ENCODE measurements at places on chromosomes 4 and X.
A peak's percentile ranks its signal among the peaks of the same experiment; 100 is the strongest.

GRCh38 chr4:160864253-160864652 is 1299.5 kb downstream of the FSTL5 start:
- DNase-seq, result no peak

GRCh38 chr4:71709961-71710360 is 73.9 kb downstream of the GC start:
- DNase-seq, result no peak

DNA sequence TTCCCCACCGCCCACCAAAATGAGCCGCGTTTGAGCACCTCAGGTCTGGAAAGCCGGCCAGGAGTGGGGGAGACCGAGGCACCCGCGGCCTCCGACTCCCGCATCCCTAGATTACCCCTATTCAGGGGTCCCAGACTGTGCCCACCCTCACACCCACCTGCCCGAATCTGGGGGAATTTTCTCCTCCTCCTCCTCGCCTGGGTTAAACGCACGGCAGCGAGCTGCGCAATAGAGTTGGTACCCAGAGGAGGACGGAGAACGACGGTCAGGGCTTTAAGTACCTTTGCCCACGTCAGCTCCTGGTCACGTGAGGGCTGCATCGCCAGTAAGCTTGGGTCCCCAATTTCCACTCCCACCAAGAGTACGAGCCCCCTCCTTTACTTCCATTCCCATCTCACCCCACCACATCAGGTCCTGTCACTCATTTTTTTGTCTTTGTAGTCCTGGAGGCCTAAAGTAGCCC is at the start of gene ARMCX2:
Gene ARMCX2 (minus strand): TSS at position 250 of the 463 bp plus-strand sequence. CDS start 2,262 bp downstream, outside the sequence.
- peak; percentile 66 for DNase-seq

- no peak for DNase-seq
Measured at GRCh38 chr4:94277534-94277933, 65.1 kb downstream of the HPGDS start.

- DNase-seq, result no peak
Measured at GRCh38 chr4:141891260-141892120, 255.1 kb downstream of the IL15 start.

DNA sequence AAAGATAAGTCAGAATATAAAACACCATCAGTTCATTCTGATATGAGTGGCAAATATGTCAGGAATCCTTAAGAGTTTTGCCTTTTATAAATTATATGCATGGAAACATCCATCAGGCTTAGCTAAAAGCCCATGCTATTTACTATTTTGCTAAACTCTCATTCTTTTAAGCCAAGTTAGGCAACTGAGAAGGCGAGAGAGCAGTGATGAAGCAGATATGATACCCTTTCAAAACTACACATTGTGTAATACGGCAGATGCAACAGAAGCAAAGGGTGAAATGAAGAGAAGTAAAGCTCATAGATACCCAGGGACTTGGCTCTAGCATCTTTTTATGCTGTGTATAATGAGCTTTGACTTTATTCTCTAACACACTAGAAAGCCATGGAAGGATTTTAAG is 95.8 kb downstream of the SLIT2 start:
- no peak for DNase-seq

GRCh38 chr4:68366600-68366999 is 16.7 kb upstream of the YTHDC1 start:
- no peak for DNase-seq

DNA sequence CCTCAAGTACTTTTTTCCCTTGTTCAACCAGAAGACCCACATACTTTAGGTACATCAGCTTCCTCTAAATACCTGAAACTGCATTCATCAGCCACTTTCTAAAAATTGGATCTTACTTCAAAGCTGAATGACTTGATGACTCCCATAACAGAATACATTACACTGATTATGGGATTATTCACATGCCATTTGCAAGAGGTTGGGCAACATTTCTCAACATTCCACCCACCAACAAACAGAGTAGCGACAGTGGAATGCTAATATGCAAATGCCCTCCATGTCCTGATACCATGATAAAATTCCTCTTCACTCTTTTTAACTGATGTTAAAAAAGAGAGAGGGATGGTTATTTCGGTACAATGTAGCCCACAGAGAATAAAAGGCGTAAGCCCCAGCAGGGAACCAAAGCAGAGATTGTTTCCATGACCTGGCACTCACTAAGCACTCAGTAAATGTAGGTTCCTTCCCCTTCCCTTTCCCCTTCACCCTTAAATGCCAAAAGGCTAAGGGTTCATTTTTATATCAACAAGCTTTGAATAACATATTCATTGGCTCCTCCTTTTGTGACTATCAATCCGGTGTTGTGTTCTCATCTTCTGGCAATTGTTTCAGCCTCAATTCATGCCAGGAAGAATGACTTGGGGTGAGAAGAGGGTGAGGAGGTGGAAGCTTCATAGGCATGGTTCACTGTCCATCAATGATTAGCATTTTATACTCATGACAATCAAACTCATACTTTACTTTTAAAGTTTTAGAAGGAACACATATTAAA is 317.2 kb downstream of the DHX15 start:
- no peak for DNase-seq

- DNase-seq, result no peak
Measured at GRCh38 chr4:11506194-11506593, 77.5 kb upstream of the HS3ST1 start.

DNA sequence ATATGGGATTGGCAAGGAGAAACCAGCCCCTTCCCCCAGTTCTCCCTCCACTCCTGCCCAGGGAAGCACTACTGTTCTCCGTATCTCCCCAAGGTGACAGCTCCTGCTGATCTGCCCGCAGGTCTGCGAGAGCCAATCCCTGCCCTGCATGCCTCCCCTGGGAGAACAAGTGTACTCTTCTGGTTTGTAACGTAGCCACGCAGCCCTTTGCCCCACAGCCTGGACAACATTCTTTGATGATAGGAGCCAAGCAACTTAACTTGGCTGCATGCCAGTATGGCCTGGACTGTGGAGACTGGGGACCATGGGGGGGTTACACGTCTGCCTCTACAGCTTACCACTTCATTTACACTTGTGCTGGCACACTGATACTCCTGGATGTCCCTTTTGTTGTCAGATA is 2.0 kb downstream of the STBD1 start:
- no peak for DNase-seq

DNA sequence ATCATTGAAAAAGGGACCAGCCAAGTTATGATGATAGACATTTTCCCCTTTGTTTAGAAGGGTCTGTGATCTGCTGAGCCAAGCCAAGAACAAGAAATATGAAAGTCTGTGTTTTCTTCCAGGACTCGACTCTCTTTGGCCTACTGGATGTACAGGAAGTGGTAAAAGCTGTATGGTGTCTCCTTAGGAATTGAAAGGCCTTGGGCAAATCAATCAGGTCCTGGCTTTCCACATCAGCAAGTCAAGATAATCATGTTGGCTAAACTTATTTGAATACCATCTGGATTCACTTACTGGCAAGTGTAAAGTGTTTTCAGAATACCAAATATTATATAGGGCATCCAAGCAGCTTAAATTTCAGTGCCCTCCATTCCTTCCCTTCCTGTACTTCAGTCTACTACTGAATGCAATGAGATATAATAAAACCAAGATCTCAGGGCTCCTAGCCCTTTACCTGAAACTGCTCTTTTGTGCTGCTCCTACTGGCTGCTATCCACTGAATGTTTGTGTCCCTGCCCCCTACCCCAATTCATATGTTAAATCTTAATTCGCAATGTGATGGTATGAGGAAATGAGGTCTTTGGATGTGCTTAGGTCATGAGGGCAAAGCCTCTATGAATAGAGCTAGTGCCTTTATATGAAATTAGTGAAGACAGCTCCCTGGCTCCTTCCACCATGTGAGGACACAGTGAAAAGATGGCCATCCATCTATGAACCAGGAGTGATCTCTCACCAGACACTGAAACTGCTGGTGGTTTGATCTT is 578.0 kb downstream of the SPRY1 start:
- no peak for DNase-seq

DNA sequence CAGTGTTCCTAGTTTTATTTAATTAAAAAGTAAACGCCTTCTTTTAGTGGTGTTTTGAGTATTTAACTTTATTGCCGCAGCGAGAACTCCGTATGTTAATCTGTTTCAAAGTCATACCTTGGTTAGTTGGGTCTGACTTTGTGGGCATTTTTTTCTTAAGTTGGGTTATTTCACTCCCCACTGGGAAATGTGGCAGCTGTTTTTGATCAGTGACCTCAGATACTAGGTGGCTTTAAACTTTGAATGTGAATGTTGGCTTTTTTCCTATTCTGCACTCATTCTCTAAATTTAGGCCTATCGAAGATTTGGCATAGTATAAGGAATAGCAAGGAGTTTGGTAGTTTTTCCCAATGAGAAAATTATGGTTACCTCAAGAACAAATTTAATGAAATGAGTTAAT is 85.9 kb downstream of the FIP1L1 start:
- no peak for DNase-seq

DNA sequence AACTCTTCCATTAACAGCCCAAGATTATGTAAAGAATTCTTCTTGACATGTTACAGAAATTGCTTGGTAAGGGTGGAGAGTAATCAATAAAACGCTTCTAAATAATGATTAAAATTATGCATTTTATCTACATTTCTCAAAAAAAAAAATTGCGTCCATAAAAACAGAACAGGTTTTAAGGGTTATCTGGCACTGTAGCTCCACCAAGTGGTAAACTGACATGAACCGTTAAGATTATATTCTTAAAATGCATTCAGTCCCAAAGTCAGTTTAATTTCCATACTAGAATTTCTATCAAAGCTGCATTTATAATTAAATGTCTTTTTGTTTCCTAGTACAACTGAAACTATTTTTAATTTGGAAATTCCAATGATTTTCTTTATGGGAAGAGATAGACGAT is 214.0 kb upstream of the UGT8 start:
- DNase-seq, result no peak

GRCh38 chr4:114385195-114385985 is 213.2 kb upstream of the UGT8 start:
- no peak for DNase-seq

- no peak for DNase-seq
Measured at GRCh38 chr4:139710073-139710472, 44.5 kb downstream of the MGST2 start.

GRCh38 chrX:33741807-33742206 is 390.3 kb downstream of the FAM47A start:
- DNase-seq, result no peak

DNA sequence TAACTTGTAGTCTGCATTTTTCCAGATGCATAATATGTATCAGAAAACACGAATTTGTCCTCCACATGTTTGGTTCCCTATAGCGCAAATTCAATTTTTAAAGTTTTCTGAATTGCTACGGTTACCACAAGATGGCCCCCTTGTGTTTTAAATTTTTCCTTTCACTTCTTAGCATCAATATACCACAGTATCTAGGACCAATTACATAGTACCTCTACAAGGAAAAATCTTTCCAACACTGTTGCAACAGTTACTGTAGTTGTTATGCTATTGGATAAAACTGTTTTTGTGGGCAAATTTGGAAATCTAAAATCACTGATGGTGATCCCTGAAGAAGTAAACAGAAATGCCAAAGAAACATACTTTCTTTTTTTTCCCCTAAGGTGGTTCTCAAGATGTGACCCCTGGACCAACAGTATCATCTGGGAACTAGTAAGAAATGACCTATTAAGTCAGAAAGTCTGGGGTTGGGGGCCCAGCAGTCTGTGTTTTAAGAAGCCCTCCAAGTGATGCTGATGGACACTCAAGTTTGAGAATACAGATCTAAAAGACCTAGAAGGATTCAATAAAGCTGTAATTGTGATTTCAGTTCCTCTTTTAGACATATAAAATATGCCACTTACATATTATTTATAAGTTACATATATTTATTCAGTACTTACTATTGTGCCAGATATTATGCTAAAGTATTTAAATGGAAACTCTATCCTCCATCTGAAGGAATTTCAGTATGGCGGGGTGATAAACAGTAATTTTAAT is 3.1 kb downstream of the ZGRF1 start:
- peak; percentile 37 for DNase-seq

DNA sequence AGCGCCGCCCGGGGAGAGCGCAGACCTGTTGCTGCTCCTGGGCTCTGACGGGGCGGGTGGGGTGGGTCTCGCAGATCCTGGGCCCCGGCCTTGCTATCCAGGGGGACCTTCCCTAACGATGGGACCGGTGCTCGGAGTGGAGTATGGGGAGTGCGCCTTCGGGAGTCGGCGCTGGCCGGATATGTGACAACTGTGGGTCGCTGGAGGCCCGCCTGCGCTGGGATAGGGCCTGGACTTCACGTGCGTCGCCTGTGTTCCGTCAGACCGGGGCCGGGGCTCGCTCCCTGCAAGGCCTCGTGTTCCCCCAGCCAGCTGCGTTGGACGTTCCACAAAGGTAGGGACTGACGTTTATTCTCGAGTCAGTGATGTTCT is 1.3 kb downstream of the TBL1X start:
- DNase-seq, result no peak

- DNase-seq, result no peak
Measured at GRCh38 chr4:70628444-70628843, at the start of gene ENAM. Gene ENAM (plus strand): TSS chr4:70628744. CDS start chr4:70629501, 757 bp downstream.

DNA sequence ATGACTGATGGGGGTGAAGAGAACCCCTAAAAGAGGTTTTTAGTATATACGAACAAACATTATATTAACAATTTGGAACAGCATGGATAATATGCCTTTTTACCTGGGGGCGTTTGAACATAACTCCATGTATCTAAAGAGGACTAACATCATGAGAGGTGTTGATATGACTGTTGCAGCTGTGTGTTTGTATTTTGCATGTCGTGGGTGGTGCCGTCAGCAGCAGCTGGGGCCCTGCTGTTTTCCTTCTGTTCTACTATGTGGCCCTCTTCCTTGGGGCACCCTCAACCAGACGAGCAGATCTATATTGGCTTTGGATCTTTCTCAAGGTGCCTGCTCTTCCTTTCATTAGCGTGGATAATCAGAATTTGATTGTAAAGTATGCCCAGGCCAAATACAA is 11.2 kb downstream of the GBA3 start:
- DNase-seq, result no peak

DNA sequence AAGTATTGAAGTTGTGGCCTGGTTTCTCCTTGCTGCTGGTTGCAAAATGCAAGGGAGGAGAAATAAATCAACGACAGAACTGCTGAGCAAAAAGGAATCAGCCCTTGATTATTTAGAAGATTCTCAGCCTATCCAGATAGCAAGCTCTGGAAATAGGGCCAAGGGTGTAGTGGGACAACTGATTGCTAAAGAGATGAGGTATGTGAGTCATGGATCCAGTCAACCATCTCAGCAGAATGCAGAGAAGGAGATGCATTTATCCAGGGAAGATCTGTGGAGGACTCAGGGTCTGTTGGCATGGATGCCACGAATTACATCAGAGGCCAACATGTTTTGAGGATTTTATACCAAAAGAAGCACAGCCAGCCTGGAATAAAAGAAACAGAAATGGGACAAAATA is 36.7 kb downstream of the FOXR2 start:
- no peak for DNase-seq

DNA sequence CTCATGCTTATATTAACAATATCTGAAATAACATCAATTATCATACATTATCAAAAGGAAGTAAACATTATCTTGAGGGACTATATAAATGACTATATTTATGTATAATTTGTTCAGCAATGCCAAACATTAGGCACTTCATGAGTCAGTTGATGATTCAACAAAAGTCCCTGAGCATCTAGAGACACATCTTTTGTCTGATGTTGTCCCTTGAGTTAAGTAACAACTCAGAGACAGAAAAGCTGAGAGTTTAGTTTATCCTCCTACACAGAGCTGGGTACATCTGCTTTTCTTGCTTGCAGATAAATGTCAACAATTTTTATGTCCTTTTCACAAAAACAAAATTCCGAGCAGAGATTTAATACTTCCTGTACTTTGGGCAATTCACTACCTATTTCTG is 311.1 kb downstream of the INPP4B start:
- DNase-seq, result no peak
